Pericardium fibroblast (primary cell): ENCODE measurements at places on chromosomes 3 and 15. TPM values are rescaled to one million over a fixed set of nuclear protein-coding genes. Genes with fewer than 3 reads are reported as not detected.

RLBP1 gene
- total RNA-seq, result not detected in 2 replicates

NMD3 gene
- total RNA-seq, result 44.7 and 60.3 TPM in 2 replicates

DUOX1 gene
- total RNA-seq, result not detected in 2 replicates

PLS1 gene
- 0.09 and 5.4 TPM in 2 replicates for total RNA-seq

PSTPIP1 gene
- 0.23 and 0.85 TPM in 2 replicates for total RNA-seq

OR5H15 gene
- total RNA-seq, result not detected in 2 replicates

SLMAP gene
- 22.5 and 24.8 TPM in 2 replicates for total RNA-seq

SNTN gene
- not detected in 2 replicates for total RNA-seq

NECTIN3 gene
- total RNA-seq, result 26.2 and 50.6 TPM in 2 replicates

EFCC1 gene
- total RNA-seq, result not detected in 2 replicates

SOX2 gene
- not detected in 2 replicates for total RNA-seq

CTDSPL gene
- total RNA-seq, result 39.7 and 39.9 TPM in 2 replicates

GCSAM gene
- not detected in 2 replicates for total RNA-seq

ALDH1A2 gene
- 5.4 and 42.6 TPM in 2 replicates for total RNA-seq

GOLGA6L7 gene
- total RNA-seq, result not detected in 2 replicates

LRRC3B gene
- total RNA-seq, result not detected in 2 replicates

EXD1 gene
- not detected in 2 replicates for total RNA-seq

CCR4 gene
- total RNA-seq, result under 0.01 TPM in 1 of 2 replicates, not detected in the other

DUOXA1 gene
- total RNA-seq, result not detected in 2 replicates

RAD54L2 gene
- 5.5 and 8.7 TPM in 2 replicates for total RNA-seq

ATP8B4 gene
- total RNA-seq, result 0.43 and 4.4 TPM in 2 replicates

TEX55 gene
- not detected in 2 replicates for total RNA-seq

TKT gene
- 594 and 669 TPM in 2 replicates for total RNA-seq

FOXB1 gene
- not detected in 2 replicates for total RNA-seq

INKA1 gene
- 3.4 and 11.9 TPM in 2 replicates for total RNA-seq

PROS1 gene
- 81.5 and 157 TPM in 2 replicates for total RNA-seq

HRG gene
- total RNA-seq, result not detected in 2 replicates

PDE8A gene
- 11.7 and 26.1 TPM in 2 replicates for total RNA-seq

PARP15 gene
- total RNA-seq, result not detected in 2 replicates

SLC24A5 gene
- total RNA-seq, result not detected in 2 replicates

FANCD2OS gene
- not detected in 2 replicates for total RNA-seq

SUSD5 gene
- total RNA-seq, result 4.0 and 4.8 TPM in 2 replicates

TPRA1 gene
- total RNA-seq, result 65.4 and 74.1 TPM in 2 replicates

TRIM42 gene
- total RNA-seq, result not detected in 2 replicates

FHIT gene
- 1.5 and 6.2 TPM in 2 replicates for total RNA-seq

CCR9 gene
- not detected in 2 replicates for total RNA-seq

TGFBR2 gene
- 309 and 416 TPM in 2 replicates for total RNA-seq

CPN2 gene
- not detected in 2 replicates for total RNA-seq

CLDN16 gene
- total RNA-seq, result not detected in 2 replicates

ITGA11 gene
- total RNA-seq, result 15.3 and 16.8 TPM in 2 replicates

CMTM7 gene
- total RNA-seq, result 10.0 and 30.8 TPM in 2 replicates

OIP5 gene
- 0.58 TPM in 1 of 2 replicates, not detected in the other for total RNA-seq

TEX9 gene
- 0.23 and 2.5 TPM in 2 replicates for total RNA-seq

ARPP21 gene
- total RNA-seq, result 3.0 TPM in 1 of 2 replicates, not detected in the other

GMPS gene
- 35.1 and 38.5 TPM in 2 replicates for total RNA-seq

KBTBD8 gene
- total RNA-seq, result 1.6 and 2.9 TPM in 2 replicates

CD96 gene
- total RNA-seq, result 0.12 TPM in 1 of 2 replicates, not detected in the other

MAP1A gene
- 9.7 and 25.5 TPM in 2 replicates for total RNA-seq

MGA gene
- 11.3 and 14.2 TPM in 2 replicates for total RNA-seq

CHL1 gene
- under 0.01 and 0.68 TPM in 2 replicates for total RNA-seq

LXN gene
- total RNA-seq, result 20.8 and 68.0 TPM in 2 replicates

AKAP13 gene
- 32.7 and 50.9 TPM in 2 replicates for total RNA-seq

CKMT1A gene
- not detected in 2 replicates for total RNA-seq

CDC25A gene
- total RNA-seq, result 1.3 and 1.8 TPM in 2 replicates

CFAP100 gene
- total RNA-seq, result not detected in 2 replicates

SEMA4B gene
- 8.2 and 10.3 TPM in 2 replicates for total RNA-seq

SMCO1 gene
- total RNA-seq, result not detected in 2 replicates

CP gene
- total RNA-seq, result 0.47 TPM in 1 of 2 replicates, not detected in the other
